T47D (cell line): ENCODE measurements at places on chromosomes 12 and 14.

DNA sequence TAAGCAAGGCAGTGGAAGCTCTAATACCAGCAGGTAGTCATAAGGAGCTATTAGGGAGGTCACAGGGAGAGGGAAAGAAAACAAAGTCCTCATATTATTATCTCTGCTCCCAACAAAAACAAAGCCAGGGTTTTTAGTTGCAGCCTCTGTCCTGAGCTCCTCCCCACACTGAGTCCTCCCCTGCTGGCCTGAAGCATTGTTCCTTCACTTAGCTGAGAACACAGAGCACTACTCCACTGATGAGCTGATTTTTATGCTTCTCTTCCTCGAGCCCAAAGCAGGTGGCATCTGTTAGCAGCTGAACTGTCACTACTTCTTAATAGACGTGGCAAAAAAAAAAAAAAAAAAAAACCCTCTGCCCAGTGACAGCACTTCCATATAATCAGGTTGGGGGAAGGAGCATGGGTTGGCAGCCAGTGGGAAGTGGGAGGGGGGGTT lies 10.5 kb upstream of the STAC3 start:
- DNase-seq: no peak

DNA sequence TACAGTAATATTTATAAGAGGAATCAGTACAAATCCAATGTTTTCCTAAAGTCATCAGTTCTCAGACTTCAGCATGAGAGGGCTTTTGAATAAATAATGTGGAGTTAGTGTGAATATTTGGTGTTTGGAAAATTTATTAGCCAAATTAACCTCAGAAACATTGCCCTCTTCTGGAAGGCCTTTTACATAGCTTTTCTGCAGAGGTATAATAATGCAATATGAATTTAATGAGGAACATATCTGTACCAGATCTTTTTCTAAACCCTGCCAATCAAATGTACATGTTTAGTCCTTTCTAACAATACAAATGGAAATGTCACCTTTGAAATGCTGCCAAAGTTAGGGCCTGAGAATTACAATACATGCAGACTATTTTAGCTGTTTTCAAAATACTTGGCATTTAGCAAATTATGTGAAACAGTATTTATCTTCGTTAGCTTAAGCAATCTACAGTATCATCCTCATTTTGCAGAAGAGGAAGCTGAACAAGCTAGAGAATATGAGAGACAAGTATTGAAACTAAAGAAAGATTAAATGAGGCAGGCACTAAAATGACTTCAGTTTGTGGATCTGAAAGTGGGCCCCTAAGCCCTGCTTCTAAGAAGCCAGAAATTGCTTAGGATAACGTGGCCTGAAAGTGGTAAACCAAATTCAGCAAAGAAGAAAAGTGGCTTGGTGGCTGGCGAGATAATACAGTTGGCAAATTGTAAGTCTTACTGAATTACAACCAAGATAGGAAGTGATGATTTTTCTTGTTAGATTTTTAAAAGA lies 60.4 kb upstream of the MANSC4 start:
- no peak for DNase-seq

- DNase-seq: no peak
These were observed 39.7 kb upstream of the BDKRB2 start for GRCh38 chr14:96164861-96165490.

GRCh38 chr14:63671987-63672386 lies 30.3 kb upstream of the WDR89 start:
- DNase-seq: no peak
